ENCODE measurements at places on chromosomes 7 and 10.

DNA sequence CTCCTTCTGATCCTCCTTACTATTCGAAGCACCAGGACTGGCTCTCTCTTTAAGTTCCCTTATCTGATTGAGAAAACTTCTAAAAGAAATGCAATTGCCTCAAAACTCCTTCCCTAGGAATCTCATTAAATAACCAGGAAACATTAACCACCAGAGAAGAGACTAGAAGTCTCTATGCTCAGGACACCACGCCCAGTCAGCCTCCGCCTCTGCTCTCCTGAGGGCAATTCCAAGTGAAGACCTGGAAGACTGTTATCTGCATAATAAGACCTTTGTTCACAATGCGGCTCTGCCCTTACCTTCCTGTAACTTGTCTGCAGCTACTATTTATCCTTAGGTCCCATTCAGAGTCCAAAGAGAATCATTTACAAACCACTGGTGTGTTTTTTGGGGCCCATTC, 78.8 kb downstream of the ELMO1 start:
- no peak for DNase-seq

DNA sequence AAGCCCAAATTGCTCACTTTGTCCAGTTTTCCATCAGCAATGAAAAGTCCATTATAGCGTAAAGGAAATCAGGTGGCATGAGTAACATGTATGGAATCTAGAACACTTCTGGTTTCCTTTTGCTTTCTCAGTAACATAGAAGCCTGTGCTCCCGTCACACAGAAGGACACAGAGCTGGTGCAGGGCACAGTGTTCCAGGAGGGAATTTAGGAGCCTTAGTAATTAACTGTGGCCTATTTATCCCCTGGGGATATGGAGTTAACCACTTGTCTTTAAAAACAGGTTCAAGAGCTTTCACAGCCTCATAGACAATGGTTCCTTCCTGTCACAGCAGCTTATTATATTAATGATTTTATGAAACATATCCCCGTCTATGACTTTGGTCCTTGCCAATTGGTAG, 189.9 kb downstream of the NEBL start:
- no peak for DNase-seq

DNA sequence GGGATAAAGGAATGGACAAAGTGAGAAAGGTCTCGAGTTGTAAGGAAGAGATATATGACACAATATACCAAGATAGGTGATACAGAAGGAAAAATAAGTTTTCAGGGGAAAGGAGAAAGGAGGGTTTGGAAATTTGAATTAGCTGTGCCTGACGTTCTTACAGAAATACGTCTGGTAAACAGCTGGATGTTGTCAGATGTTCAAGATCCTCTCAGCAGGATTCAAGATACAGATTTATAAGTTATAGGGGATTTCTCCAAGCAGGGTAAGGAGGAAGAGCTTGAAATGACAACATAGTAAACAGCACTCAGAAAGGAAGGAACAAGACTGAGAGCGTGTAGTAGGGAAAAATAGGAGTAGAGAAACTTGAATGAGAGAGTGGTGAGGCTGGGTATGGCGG, 1184.1 kb downstream of the TYW1 start:
- DNase-seq: no peak

GRCh38 chr10:17882557-17882956, 69.2 kb upstream of the SLC39A12 start:
- DNase-seq: no peak

- DNase-seq: no peak
Observed at GRCh38 chr10:124672181-124672638, 72.0 kb downstream of the FAM53B start.

GRCh38 chr7:116610210-116610609, 61.8 kb upstream of the MET start:
- DNase-seq: no peak

GRCh38 chr10:30500963-30501504, 67.0 kb downstream of the MAP3K8 start:
- no peak for DNase-seq

- no peak for DNase-seq
Observed at GRCh38 chr10:91190388-91190870, 30.0 kb upstream of the PCGF5 start.

DNA sequence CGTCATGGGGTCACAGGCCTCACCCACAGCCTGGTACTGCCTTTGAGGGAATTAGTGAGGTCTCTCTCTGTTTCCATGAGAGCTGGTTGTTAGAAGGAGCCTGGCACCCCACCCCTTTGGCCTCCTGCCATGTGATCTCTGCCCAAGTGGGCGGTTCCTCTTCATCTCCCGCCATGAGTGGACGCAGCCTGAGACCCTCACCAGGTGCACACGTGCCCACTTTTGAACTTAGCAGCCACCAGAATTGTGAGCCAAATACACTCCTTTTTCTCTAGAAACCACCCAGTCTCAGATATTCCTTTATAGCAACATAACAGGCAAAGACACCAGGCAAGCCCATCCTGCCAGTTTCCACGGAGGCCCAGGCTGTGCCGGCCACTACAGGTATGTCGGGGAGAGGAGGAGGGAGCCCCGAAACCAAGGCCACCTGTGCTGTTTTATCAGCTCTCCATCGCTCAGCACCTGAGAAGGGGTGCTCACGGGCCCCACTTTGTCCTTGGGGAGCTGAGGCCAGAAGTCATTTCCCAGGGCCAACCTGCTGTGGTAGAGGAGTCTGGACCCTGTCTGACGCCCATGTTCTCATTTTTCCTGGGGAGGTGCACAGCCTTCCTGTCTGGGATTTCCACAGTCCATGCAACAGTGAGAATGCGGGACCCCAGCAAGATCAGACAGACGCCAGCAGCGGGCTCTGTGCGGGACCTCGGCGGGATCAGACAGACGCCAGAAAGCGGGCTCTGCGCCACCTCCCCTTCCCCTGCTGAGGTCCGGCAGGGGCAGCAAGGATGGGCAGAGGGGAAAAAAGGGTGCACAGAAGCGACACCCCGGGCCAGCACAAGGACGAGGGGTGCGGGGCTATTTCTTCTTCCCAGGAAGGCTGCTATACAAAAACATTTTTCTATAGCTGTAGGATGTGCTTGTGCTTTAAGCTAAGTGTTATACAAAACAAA, 220.5 kb downstream of the ELFN1 start:
- no peak for DNase-seq

DNA sequence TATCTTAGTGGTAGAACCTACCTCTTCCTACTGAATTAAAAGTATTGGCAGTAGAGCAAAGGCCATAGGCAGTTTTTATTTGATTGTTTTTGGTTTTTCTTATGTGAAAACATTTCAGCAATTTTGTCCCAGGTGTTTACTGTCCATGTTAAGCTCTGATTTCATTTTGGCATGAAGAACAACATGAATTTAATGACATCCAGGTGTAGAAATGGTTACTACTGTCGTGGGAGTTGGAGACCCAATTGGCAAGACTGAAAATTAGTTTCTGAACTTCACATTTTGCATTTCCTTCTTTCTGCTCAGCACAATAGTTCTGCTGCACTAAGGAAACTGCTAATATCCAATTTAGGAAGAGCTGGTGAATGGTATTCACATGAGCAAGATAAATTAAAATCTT, 38.0 kb upstream of the TMEM196 start:
- no peak for DNase-seq

DNA sequence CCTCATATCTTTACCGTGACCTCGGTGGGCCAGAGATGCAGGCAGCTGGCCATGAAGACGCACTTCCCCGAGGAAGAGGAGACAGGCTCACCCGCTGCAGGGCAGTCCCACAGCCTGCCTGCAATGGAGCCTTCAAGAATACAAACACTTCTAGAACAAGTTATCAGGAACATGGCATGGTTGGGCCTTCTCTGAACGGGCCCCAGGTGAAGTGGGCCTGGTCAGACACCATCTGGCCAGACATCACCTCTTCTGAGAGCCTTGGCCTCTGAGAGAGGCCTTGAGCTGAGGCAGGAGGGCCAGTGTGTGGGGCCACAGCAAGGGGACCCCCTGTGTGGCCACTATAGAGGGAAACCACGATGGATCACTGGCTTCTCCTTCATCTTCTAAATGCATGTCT, 112.4 kb upstream of the GDF10 start:
- no peak for DNase-seq

DNA sequence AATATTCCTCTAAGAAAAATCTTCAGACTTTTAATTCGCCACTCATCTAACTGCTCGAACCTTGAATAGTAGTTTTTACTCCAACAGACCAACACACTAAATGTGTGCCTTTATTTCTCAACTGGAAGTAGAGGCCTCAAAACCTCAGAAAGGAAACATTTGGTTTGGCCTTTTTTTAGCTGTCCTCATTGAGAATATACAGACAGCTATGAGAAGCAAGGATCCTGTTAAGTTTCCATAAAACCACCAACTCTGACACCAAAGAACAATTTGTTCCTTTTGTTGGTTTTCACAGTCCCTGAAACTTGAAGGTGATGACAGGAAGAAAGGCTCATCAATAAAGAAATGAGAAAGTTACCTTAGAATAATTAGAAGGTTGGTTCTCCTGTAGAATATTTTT, 199.2 kb upstream of the MEOX2 start:
- no peak for DNase-seq

- DNase-seq: no peak
Observed at GRCh38 chr10:109062371-109062770, 860.9 kb downstream of the XPNPEP1 start.

GRCh38 chr10:110034596-110034995, 26.8 kb downstream of the ADD3 start:
- no peak for DNase-seq

DNA sequence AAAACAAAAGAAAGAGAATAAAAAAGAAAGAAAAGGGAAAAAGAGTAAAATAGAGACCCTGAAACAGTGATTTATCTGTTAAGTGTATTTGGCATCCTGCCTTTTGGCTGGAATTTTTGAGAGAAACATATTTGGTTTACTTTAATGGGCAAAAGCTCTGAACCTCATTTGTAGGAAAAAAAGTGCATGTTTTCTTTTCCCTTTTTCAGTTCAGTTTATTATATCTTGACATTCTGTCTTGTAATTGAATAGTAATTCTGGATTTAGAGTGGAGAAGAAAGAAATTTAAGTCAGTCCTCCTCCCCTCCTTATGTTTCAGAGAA, 69.5 kb downstream of the ARID5B start:
- no peak for DNase-seq

DNA sequence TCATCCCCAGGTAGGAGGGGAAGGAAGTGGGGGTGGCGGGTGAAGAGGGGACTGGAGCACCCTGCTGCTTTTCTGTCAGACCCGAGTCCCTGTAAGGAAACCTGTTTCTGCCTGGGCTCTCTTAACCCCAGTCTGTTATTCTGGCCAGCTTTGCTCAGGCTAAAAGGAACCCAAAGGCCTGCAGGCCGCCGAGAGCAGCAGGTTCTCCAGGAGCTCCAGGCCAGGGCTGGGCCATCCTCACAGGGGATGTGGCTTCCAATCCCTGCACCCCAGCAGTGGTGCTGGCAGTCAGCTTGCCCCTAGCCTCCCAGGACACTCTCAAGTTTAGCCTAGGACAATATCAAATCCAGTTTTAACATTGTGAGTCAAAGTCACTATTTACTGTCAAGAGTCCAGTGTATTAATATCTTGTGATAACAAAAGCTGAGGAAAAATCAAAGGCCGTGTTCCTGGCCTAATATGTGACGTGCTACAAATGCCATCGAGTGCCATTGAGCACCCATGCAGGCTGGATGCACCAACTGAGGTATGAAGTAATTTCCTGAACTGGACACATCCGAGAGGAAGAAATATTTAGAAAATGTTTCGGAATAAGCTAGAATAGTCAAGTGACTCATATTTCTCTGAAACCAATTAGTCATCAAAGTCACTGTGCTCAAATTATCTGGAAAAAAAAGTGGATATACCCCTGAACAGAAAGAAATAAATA, 7.0 kb downstream of the PKD1L1 start:
- no peak for DNase-seq

- DNase-seq: no peak
Observed at GRCh38 chr10:15794569-15794968, 65.7 kb downstream of the MINDY3 start.

DNA sequence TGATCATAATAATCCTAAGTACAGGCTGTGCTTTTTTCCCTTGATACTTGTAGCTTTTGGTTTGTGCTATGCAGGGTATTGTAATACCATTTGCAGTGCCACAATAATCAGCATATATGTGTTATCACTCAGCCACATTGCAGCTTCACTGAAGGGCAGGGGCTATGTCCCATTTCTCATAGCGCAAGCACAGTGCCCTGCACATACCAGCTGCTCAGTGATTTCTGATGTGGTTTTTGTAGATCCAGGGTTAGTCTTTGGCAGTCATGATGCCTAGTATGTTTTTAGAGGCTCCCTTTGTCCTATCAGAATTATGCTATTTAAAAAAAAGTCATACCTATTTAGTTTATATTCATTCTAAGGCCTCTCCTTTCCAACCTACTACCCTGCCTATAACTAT, 25.8 kb downstream of the MET start:
- no peak for DNase-seq

- no peak for DNase-seq
Observed at GRCh38 chr7:23293500-23294073, 5.6 kb upstream of the MALSU1 start.

DNA sequence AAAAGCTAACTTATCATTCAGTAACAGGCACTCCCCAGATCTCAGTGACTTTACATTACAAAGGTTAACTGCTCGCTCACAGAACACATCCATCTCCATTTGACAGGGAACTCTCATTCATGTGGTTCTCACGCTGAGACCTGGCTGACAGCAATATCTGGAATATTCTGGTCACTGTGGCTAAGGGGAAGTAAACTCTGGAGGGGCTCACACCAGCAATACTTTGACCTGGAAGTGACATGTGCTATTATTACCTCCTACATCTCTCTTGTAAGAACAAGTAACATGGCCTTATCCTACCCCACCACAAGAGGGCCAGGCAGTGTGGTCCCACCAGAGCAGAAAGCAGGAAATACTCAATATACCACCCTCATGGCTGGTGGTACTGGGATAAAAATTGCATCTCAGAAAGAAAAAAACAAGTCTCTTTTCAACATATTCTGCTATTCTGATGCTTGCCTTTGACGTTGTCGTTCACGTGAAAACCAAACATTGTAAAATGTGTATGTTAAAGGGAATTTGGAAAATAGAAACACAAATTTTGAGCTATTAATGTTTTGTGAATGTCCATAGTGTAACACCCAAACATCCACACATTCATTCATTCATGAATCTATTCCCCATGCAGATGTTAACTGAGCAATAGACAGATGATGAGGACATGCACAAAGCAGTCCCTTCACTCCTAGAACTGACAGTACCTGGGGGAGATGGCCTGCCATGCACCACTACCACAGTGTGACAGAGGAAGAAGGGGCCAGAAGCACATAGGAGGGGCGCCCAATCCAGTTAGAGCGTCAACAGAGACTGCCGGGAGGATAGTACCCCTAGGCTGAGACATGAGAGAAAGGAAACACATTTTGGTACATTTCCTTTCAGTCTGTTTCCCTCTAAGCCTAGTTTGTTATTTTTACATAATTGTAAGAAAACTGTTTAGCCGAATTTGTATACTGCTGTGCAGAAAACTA, 166.0 kb upstream of the SP4 start:
- peak; percentile 26 for DNase-seq

GRCh38 chr7:27111042-27111750, 8.7 kb upstream of the HOXA2 start:
- DNase-seq: no peak

DNA sequence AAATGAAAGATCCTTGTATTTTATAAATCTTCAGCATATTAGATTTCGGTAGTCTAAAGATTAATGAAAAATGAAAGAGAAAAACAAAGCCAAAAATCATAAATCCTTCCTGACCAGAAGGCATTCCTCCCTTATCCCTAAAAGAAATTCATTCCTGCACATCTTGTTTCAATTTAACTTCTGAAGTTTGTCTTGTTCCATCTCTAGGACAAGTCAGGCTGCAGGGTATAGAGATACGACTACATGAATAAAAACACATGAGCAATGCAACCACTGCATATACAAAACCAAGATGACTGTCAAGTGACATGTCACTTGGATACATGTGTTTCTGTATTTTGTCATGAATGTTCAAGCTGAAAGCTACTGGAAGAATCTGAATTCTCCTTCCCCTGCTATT, 214.9 kb downstream of the JAZF1 start:
- no peak for DNase-seq
